ENCODE measurements at places on chromosomes 7 and 10.

- DNase-seq: no peak
Observed at GRCh38 chr10:71696628-71697326, 22.8 kb downstream of the C10orf105 start.

- no peak for DNase-seq
Observed at GRCh38 chr10:66931949-66932343, 6.1 kb downstream of the LRRTM3 start.

- no peak for DNase-seq
Observed at GRCh38 chr10:73803680-73804286, 7.6 kb downstream of the NDST2 start.

- DNase-seq: no peak
Observed at GRCh38 chr10:97534746-97535367, 36.1 kb downstream of the UBTD1 start.

DNA sequence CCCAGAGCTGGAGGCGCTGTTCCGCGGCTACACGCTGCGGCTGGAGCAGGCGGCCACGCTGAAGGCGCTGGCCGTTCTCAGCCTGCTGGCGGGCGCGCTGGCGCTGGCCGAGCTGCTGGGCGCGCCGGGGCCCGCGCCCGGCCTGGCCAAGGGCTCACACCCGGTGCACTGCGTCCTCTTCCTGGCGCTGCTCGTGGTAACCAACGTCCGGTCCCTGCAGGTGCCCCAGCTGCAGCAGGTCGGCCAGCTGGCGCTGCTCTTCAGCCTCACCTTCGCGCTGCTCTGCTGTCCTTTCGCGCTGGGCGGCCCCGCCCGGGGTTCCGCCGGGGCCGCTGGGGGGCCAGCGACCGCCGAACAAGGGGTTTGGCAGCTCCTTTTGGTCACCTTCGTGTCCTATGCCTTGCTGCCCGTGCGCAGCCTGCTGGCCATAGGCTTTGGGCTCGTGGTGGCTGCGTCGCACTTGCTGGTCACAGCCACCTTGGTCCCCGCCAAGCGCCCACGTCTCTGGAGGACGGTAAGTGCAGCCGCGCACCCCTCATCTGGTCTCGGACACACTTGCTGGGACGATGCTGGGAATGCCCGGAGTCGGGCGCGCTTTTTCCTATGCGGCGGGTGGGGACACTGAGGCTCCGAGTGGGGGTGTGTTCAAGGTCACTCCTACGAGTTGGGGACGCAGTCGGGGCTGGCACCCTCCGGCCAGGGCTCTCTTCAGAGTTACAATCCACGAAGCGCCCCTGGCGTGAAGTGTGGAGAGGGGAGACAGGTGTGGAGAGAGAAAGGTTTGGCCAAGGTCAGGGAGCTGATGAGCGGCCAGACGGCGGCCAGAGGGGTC is 717 bp downstream of the ADCY1 start:
- DNase-seq: no peak

DNA sequence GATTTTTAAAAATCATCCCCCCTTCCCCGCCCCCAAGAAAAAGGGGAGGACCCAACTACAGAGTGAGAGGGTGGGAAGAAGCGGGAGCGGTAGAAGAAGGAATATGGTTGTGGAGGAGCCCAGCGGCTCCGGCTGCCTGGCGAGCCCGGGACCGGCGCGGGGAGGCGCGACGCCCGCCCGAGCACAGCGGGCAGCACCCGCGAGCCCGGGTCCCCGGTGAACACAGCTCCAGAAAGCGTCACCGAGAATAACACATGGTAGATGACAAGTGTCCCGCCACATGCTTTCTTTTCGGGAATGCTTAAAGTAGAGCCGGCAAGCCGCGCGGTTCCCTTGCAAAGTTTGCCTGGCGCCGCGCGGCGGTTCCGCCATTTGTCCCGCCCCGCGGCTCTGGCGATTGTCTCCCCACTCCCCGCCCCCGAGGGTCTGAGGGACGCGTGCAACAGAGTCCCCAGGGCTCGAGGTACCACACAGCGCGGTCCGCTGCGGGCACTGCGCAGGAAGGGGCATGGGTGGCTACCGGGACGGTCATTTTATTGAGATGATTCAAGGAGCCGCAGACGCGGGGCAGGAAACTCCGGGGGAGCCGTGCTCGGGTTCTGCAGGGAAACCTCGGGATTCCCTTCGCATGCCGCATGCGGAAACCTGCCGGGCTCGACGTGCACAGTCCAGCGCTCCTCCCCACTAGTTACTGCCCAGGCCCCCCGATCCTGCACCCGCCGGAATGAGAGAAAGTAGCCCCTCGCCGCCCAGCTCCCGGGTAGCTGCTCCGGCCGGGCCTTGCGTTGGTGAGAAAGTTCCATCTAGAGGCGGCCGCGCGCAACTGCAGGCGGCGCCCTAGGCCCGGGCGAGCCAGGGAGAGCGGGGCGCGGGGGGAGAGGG is 781 bp upstream of the GRM8 start:
- peak; percentile 31 for DNase-seq

DNA sequence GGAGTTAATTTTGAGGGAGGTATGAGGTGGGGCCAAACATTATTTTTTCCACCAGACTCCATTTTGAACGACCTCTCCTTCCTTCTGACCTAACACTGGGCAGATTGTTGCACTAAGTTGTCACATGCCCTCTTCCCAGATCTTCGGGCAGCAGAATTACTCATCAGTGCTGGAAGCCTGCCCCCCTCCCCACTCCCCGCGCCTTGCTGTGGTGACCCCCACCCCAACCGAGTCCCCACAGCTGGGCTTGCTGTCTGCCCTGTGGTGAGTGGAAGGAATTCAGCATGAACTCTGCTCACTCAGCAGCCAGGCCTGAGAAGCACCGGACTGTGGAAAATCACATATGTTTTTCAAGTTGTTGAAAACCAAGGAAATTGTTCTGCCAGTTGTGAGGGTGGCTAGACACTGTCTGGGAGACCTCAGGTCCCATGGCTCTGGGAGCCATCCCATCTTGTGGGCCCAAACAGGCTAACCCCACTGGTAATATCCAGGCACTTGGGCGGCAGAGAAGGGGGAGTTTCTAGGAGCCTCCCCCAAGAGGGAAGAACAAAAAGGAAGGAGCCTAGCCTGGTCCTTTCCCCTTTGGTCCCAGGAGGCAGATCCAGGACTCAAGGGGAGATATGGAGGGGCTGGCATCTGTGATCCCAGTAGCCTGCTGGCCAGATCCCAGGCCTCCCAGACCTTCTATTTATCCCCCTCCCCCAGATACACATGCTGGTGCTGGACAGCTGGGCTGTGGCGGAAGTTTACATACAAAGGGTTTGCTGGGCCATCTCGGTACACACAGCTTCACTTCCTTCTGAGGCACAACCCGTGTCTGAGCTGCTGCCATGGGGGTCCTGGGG is 3.5 kb upstream of the AEBP1 start:
- DNase-seq: no peak

All from NCI-H2081 treated with DMSO at 0.1 percent for 48 hours (cell line).